Fibroblast of gingiva (primary cell): ENCODE measurements at places on chromosomes 16 and 17.
A peak's percentile ranks its signal among the peaks of the same experiment; 100 is the strongest.

DNA sequence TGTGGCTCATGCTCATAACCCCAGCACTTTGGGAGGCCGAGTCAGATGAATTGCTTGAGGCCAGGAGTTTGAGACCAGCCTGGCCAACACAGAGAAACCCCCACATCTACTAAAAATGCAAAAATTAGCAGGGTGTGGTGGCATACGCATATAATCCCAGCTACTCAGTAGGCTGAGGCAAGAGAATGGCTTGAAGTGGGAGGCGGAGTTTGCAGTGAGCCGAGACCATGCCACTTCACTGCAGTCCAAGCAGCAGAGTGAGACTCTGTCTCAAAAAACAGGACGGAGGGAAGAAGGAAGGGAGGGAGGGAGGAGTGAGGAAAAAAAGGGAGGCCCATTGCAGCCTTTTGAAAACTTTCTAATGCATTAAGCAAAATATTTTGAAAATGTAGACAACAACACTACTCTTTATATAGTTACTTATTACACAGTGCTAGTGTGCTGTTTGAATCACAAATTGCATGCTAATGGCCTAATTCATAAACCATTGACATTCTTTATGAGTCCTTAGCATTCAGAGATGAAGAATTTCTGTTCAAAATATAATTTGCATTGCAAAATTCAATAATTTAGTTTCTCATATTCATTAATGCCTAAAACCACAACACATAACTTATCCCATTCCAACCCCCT lies 59.4 kb downstream of the TMEM114 start:
- no peak for DNase-seq

- DNase-seq: peak; percentile 73
Measured at GRCh38 chr17:43721537-43722268, 36.9 kb downstream of the SOST start.

DNA sequence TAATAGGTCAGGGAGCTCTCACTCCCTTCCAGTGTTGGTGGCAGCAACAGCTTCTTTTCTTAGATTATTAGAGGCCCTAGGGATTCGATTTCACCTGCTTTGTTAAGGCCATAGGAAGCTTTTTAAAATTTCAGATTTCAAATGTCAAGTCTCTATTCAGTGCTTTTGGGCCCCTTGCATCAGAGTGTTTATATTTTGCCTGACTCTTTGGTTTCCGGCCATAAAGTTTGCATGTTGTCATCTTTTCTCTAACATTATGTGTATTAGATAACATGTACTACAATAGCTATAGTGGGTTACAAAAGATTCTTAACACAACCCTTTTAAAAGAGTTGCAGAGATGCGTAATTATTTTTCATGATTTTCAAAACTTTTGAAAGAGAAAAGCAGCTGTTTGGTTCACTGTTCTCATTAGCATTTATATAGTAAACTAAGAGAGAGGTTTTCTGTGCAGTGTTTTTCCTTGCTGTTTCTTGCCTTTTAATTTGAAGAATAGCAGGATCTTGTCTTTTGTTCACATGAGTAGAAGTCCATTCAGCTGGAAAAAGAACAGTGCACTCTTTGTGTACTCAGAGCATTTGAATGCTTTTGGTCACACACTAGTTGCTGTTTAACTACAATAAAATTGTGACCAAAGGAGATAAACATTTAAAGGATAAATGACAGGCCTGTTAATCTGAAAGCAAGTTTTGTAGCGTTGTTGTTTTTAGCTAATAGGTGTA lies 52.5 kb downstream of the FTO start:
- peak; percentile 27 for DNase-seq

DNA sequence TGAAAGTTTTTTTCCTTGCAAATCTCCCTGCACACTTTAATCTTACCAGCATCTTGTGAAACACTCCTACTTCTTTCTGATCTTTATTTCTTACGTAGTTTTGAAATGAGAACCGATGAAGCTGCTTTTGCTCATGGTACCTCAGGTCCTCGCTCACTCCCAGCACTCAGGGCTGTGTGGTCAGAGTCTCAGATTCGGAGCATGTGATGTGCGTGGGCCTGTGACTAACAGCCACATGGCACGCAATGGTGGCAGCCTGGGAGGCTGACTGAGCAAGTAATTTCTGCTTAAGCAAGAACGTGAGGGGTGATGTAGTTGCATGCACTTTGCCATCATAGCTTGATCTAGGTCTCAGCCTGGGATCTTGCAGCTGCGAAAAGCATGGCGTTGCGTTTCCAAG lies 624.3 kb downstream of the MAF start:
- no peak for DNase-seq

DNA sequence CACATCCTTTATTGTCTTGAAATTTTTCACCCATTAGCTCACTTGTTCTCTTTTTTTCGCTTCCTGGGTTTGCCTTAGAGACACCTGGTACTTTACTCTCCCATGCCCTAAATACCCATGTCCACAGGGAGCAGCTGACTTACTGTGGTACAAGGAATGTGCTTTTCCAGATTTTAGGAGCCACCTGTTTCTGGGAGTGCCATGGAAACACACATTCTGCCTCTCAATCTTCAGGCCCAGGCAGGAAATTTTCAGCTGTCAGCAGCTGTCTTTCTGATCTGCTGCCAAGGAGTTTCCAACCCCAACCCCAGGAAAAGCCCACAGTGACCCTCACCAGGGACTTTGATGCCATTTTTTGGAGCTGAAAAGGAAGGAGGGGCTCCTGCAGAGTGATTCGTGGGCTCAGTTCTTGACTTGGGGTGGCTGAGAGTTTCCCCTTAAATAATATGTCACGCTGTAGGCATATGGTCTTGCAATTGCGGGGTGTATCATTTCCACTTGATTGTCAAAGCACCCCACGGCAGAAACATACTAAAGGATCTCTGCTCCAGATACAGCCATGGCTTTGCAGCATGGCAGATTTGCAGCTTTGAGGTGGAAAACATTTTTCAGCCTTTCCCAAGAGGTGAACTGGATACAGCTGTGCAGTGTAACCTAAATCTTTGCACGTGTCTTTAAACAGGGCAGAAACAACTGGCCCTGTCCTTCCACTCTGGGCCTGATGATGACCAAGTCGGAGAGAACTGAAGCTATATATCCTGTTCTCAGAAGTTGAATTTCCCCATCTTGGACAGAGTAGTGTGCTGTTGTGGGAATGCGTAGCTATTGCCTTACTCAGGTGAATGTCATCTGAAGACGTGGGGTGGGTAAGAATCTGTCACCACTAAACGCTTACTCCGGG lies 19.2 kb downstream of the RBFOX1 start:
- no peak for DNase-seq

DNA sequence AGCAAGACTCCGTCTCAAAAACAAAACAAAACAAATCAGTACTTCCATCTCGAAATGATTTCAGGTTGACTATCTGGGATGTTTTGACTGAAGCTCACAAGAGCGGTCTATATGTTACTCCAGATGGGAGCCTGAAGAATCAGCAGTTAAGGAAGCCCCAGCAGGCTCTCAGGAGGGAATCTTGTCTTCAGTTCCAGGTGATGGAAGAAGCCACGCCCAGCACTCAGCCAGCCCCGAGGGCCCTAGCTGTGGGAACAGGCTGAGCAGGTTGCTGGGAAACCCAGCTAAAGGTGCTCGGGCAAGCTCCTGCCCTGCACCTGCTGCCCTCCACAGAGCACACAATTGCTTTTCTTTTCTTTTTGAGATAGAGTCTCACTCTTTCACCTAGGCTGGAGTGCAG lies 32.4 kb downstream of the WIPI1 start:
- DNase-seq: no peak

DNA sequence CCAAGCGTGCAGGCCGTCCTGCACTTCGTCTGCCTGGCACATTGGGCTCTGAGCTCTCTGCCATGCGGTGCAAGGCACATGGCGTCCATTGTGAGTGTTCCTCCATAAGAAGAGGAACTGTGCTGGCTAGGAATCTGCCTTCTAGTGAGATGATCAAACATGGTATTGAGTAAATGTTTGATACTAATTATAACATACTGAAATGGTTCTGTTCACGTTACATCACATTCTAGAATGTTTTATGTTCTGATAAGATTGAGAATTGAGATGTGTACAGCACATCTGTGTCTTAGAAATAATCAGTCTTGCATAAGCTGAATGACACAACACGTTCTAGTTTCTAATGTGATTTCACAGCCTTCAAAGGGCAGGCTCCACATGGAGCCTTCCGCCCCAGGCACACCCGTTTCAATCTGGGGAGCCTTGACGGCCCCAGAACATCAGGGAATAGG lies 42.9 kb downstream of the USP10 start:
- no peak for DNase-seq

DNA sequence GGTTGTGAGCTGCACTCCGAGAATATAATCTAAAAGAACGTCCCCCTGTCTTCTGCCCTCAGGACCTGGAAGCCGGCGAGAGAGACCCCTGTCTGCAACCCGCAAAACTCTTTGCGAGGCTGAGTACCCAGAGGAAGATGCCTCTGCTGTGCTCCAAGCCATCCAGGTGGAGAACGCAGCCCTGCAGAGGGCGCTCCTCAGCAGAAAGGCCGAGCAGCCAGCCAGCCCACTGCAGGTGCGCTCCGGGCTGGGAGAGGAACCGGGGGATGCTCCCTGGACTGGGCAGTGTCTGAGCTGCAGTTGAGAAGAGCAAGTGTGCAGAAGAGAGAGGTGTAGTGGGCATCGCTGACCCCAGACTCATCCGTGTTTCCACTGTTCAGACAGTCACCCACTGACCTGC lies 148.3 kb downstream of the KATNIP start:
- no peak for DNase-seq

- DNase-seq: no peak
Measured at GRCh38 chr17:19748807-19749193, 702 bp upstream of the ALDH3A1 start.

DNA sequence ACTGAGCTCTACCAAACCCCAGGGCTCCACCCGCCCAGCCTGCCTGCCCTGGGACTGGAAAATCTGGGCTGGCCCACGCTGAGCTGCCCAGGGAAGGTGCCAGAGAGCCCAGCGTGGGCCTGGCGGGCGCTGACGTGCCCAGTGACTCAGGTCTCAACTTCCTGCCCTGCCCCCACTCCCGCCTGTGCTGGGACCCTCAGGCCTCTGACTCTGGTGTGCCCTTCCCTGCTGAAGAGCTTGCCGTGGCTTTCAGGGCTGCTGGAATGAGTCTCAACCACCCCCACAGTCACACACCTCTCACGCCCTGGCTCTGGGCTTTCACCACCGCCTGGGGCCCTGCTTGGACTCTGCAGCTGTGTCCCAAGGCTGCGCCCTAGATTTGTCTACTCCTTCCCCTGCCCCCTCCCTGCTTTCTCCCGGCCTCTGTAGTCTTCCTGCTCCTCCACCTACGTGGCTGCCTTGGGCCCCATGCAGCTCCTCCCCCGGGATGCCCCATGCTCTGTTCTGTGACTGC lies 10.4 kb downstream of the LLGL1 start:
- peak; percentile 45 for DNase-seq

DNA sequence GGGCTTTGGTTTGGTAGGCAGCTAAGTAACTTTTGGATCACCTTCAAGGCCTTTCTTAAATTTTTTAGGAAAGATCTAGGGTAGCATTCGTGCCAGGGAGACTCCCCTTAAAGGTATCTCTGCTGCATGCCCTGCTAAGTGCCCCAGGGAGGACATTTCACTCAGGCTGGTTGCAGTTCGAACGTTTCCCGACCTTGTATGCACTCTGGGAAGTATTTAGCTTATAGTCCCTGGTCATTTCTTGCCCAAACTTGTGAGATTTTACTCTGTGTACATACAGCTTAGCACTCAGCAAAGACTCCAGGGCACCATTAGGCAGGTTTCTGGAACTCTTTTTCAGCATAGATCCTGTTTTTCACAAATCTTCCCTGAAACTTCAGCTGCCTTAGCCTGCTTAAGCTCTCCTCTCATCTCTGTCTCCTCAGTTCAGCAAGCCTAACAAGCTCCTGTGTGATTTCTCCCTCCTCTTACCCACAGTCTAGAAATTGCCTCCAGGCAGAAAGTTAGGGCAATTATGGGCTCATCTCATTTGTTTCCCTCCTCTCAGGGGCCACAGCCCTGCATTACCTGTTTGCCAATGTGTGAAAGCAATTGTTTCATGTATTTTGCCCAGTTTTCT lies 84.6 kb downstream of the MRTFB start:
- no peak for DNase-seq

DNA sequence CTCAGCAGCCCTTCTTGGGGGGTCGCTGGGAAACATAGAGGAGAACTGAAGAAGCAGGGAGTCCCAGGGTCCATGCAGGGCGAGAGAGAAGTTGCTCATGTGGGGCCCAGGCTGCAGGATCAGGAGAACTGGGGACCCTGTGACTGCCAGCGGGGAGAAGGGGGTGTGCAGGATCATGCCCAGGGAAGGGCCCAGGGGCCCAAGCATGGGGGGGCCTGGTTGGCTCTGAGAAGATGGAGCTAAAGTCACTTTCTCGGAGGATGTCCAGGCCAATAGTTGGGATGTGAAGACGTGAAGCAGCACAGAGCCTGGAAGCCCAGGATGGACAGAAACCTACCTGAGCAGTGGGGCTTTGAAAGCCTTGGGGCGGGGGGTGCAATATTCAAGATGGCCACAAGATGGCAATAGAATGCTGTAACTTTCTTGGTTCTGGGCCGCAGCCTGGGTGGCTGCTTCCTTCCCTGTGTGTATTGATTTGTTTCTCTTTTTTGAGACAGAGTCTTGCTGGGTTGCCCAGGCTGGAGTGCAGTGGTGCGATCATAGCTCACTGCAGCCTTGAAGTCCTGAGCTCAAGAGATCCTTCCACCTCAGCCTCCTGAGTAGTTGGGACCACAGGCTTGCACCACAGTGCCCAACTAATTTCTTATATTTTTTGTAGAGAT lies 3.4 kb downstream of the STH start:
- peak; percentile 30 for DNase-seq

GRCh38 chr16:67169011-67169451 lies 1.3 kb upstream of the NOL3 start:
- DNase-seq: no peak

DNA sequence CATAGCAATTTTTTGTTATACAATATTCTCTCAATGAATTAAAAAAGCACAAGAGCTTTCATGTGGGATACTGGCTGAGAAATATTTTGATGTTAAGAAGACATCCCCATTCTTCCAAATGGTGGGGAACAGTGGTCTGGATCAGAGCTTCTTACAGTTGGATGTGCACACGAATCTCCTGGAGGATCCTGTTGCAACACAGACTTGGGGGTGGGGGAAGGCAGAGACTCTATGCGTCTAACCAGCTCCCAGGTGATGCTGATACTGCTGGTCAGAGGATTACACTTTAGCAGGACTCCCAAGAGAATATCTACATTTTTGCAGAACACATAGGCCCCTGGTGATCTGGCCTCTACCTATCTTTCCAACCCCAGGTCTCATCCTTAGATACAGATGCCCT lies 108.3 kb downstream of the SPACA3 start:
- no peak for DNase-seq

DNA sequence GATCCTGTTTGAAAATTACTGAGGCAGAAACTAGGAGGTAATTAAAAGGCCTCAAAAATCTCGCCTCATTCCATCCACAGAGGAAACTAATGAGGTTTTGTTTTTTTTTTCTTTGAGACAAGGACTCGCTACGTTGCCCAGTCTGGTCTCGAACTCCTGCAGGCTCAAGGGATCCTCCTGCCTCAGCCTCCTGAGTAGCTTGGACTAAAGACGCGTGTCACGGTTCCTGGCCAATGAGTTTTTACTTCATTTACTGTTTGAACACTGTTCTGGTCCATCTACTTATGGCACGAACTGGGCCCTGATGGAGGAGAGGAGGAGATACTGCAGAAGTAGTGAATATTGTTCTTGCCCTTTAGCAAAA lies 600 bp upstream of the BLTP2 start:
- no peak for DNase-seq

GRCh38 chr16:26175944-26176343 lies 484.2 kb downstream of the HS3ST4 start:
- no peak for DNase-seq
